AG09309 (cell line): ENCODE measurements at places on chromosomes 5 and 9.
A peak's percentile ranks its signal among the peaks of the same experiment; 100 is the strongest.

GRCh38 chr5:159640921-159641320, 275.4 kb upstream of the ADRA1B start:
- DNase-seq = no peak

GRCh38 chr5:67133217-67133616, 63.4 kb downstream of the CD180 start:
- no peak for DNase-seq

GRCh38 chr5:61182449-61182848, 20.2 kb upstream of the SMIM15 start:
- DNase-seq = no peak

- no peak for DNase-seq
Observed at GRCh38 chr9:116646661-116647514, 40.2 kb upstream of the TRIM32 start.

DNA sequence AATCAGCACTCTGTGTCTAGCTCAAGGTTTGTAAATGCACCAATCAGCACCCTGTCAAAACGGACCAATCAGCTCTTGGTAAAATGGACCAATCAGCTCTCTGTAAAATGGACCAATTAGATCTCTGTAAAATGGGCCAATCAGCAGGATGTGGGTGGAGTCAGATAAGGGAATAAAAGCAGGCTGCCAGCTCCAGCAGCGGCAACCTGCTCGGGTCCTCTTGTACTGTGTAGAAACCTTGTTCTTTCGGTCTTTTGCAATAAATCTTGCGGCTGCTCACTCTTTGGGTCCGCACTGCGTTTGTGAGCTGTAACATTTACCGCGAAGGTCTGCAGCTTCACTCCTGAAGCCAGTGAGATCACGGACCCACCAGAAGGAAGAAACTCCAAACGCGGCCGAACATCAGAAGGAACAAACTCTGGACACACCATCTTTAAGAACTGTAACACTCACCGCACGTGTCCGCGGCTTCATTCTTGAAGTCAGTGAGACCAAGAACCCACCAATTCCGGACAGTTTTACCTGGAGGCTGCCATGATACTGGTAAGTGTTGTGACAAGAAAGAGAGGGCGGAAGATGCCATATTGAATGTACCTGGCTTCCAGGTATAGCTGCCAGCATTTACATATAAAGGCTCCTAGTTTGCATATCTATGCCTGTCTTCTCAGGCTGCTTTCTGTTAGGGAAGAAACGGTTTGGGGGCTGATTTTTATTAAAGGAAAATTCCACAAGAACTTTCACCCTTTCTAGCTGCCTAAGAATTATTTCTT, 758.5 kb upstream of the CTNND2 start:
- DNase-seq = no peak

DNA sequence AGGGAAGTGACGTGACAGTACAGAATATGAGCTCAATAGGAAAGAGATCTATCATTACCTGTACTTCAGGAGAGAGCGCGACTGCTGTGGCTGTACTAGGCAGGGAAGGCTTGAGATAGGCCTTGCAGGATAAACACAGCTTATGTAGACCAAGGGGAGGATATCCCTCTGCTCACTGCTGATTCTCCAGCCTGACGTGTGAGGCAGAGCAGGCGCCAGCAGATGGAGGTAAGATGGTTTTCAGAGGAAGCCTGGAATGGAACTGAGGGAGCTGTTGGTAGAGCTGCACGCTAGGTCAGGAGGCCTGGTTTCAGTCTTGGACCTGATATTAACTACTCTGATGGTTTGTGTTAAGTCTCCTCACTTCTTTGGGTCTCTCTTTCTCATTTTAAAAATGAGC, 291.4 kb downstream of the YTHDC2 start:
- DNase-seq = no peak

GRCh38 chr9:90878562-90878961, 76.9 kb downstream of the SYK start:
- no peak for DNase-seq

DNA sequence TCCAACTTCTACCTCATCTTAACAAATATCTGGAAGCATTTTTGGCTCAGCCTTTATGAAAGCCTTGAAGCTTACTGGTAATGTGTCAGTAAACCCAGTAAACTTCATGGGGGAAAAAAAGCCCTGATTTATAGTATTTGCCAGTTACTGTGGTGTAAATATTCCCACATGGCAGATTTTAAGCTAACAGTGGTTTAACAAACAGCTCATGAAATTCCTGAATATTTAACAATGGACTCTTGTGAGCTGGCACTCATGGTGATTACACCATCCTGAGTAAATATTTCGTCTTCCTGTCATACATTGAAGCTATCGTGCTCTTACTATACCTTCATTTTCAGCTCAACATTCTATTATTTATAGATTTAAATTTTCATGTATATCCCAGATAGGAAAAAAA, 57.0 kb upstream of the ACOT12 start:
- DNase-seq = peak; percentile 32

- DNase-seq = no peak
Observed at GRCh38 chr5:132772291-132773070, 4.6 kb downstream of the SEPTIN8 start.

GRCh38 chr5:139967353-139967752, 75.7 kb downstream of the NRG2 start:
- DNase-seq = no peak

DNA sequence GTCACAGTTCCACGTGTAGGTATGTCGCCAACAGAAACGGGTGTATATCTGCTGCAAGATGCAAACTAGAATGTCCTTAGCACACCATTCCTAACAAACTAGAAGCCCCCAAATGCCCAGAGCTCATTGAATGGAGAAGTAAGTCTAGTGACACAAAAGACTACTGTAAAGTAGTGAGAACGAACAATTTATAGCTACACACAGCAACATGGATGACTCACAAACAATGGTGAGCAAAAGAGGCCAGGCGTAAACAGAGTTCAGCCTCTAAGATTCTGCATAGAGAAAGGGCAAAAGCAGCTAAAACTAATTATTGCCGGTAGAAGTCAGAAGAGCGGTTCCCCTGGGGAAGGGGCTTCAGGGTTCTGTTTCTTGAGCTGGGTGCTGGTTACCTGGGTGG, 74.7 kb downstream of the AMBP start:
- no peak for DNase-seq

DNA sequence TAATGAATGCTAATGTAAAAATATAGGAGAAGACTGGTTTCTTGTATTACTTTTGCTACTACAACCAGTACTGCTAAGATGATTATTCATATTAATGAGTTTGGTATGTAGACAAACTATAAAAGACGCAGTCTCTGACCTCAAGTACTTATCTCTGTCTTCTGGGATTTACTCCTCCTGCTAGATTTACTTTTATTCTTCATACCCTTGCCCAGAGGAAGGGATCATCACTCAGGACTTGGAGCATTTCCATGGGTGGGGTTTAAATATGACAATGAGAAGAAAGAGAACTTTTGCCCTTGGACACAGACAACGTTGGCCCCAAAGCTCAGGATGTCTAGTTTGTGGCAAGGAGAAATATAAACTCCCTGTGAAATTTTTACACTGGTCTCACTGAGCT, 126.1 kb downstream of the BNC2 start:
- no peak for DNase-seq

DNA sequence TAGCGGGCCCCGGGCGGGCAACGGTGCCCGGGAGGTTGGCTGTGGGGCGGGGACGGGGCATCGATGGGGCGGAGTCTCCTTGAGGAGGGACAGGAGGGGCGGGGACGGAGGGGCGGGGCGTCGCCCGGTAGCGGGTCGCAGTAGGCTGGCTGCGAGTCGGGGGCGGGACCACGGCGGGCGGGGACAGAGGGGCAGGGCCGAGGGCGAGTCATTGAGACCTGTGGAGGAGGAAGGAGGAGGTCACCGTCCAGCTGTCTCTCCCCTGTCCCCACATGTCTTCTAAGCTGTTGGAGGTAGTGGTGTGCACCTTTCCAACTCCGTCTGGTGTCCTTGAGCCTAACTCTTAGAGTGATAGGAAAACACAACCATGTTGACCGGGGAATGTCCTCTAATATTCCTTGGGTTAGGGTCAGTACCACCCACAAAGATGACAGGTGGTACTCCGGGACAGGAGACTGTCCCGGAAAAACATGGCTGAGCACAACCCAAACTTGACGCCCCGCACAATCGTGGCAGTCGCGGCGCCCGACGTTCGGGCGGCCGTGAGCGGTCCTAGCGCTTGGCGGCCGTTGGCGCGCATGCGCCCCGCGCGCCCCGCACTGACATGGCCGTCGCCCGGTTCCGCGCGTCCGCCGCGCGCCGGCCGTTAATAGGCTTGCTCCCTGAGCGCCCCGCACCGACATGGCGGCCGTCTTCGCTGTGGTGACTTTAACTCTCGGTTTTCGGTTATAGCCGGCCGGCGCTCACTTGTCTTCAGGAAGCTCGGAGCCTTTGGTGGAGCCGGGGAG, at the start of the genes CRAT and PTPA:
TSS of gene CRAT (minus strand) at position 54 of the 788 bp plus-strand sequence. CDS start 284 bp downstream, outside the sequence.
TSS of gene PTPA (plus strand) at position 676 of the 788 bp plus-strand sequence. CDS start 186 bp downstream, outside the sequence.
- peak; percentile 74 for DNase-seq

- DNase-seq = no peak
Observed at GRCh38 chr9:31335529-31336234, 1048.8 kb upstream of the ACO1 start.

- DNase-seq = no peak
Observed at GRCh38 chr5:88658886-88659285, 224.1 kb downstream of the MEF2C start.

DNA sequence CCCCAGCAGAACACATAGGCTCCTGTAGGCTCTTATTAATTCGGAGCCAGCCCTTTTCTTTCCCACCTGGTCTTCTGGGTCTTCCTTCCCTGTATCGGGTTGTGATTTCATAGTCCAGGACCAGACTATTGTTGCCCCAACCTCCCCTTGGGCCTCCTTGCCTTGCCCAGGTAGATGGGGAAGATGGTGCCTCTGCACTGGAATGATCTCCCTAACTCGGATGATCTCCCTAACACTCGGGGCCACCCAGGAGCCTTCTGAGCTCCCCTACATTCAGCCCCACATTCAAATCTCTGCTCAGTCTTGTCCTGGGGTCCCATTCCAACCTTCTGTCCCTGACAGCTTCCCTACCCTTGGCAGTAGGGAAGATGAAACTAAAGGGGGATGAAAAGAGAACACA, 2.7 kb upstream of the IRF1 start:
- no peak for DNase-seq

GRCh38 chr5:159058716-159059636, 40.7 kb downstream of the EBF1 start:
- DNase-seq = no peak

DNA sequence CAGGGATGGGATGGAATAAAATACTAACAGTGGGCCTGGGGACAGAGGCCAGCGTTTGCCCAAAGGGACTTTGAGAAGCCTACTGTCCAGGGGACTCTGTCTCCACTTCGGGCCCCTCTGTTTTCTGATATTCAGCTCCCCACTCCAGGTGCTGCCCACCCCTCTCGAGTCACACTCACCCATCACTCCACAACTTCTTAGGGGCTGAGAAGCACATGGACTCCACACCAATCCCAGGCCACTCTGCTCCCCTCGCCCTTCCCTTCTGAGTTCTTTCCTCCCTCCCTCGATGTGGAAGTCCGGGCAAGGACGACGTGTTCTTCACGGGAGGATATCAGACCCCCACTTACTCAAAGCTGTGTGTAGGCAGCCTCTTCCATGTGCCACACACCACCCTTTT, 124.5 kb downstream of the BARX1 start:
- no peak for DNase-seq

DNA sequence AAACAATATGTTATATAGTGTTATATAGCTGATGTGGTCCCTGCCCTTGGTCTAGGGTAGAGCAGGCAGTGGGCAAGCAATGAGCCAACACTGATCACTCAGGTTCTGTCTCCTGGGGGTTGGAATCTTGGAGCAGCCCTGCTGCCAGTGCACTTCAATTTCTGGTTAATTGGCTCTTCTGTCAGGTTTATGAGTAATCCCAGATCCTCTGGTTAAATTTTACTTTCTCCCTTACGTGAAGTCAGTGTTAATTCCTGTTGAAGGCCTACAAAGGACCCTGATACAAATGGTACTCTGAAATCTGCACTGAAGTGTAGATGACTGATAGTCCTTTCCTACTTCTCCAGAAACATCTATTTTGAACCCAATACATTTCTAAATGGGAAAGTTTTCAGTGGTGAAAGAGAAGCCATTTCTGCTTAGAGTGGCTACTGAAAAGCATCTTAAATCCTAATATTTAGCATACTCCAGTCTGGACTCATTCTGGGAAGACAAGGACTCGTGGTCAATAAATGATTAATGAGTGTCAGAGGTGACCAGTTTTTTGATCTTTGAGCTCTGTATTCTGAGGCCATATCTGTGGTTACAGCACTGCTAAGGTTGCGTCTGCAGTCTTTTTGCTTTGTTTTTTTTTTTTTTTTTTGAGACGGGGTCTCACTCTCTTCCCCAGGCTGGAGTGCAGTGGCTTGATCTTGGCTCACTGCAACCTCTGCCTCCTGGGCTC, 442.4 kb downstream of the KIF4B start:
- DNase-seq = no peak

DNA sequence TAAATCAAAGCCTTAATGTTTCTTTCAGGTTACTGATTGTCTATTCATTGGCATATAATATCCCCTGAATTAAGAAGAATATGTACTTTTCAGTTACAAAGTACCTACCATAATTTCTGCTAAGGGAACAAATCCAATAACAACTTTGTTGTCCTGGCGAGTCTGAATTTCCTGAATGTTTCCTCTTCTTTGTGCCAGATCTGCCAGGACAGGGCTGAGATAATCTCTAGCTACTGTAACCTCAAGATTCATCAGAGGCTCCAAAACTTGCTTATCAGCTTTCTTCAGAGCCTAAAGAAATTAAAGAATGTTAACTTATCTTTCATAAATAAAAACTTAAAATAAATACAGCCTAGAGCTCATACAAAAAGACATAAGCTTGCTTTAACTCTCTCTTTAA, 37.2 kb downstream of the HEXB start:
- no peak for DNase-seq

- DNase-seq = no peak
Observed at GRCh38 chr5:50564079-50564478, 102.4 kb upstream of the PARP8 start.

- DNase-seq = no peak
Observed at GRCh38 chr9:111630182-111630963, 761 bp upstream of the DNAJC25 start.

GRCh38 chr5:140575309-140575708, 10.7 kb downstream of the SLC35A4 start:
- no peak for DNase-seq

GRCh38 chr9:101691657-101692056, 46.8 kb downstream of the GRIN3A start:
- no peak for DNase-seq

- no peak for DNase-seq
Observed at GRCh38 chr5:68290260-68290674, 74.7 kb downstream of the PIK3R1 start.

DNA sequence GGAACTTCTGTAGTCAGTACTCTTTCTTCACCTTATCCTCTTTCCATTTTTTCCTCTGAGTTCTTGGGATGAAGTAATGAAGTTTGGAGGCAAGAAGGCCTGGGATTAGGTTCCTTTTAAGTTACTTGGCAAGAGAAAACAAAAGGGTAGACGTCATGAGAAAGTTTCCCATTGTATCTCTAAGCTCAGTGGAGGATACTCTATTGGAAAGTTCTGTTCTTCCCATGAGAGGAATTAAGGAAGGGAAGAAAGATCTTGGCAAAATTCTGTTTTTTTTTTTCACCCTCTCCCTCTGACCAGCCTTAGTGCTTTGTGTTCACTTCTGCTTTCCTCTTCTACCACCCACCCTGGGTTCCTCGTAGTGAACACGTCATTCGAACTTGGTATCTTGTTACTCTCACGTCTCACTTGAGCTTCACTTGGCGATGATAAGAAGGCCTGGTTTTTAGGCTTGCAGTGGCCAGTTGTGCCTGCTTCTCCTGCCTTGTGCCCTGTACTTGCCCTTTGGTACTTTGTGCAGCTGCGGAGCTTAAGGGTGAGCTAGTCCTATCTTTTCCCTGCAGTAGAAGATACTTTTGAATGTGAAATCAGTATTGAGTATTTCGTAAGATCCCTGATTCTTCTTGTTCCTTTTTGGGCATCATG, 67.0 kb downstream of the ARHGAP26 start:
- no peak for DNase-seq

GRCh38 chr5:22070186-22070728, 782.9 kb downstream of the CDH12 start:
- DNase-seq = no peak
